Jurkat, Clone E6-1 (cell line): ENCODE measurements at places on chromosomes 6 and 20.

DNA sequence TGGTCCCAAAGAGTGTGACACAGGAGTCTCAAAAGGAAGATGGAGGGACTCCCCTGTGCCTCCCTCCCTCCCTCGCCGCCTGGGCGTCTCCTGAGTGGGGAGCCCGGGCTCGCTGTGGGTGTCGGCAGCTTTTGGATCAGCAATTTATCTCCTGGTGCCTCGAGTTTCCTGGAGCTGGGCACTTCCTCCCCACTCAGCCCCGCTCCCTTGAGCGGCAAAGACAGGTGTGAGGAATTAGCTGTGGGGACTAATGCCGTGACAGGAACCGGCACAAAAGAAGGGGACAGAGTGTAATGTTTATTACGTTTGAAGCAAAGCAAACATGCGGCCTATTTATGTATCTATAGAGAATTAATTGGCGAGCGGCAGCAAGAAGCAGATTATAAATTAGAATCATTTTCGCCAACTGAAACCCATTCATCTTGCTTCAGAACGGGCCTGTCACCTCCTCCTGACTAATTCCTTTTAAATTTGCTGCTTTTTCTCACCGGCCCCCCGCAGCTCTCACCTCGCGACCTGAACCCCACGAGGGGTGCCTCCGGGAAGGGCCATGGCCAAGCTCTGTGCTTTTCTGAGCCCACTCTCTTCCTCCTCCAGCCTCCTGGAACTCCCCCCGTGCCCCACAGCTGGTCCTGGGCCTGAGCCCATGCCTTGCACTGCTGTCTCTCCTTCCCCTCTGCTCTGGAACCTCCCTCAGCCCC is 8.8 kb upstream of the CDH22 start:
- no peak for DNase-seq

- DNase-seq, result no peak
These were observed 73.1 kb upstream of the IPCEF1 start for GRCh38 chr6:154429711-154430110.

- no peak for DNase-seq
These were observed 175.3 kb upstream of the BMP5 start for GRCh38 chr6:56050530-56051201.

- DNase-seq, result no peak
These were observed 422.9 kb upstream of the CHD6 start for GRCh38 chr20:42041000-42041565.

DNA sequence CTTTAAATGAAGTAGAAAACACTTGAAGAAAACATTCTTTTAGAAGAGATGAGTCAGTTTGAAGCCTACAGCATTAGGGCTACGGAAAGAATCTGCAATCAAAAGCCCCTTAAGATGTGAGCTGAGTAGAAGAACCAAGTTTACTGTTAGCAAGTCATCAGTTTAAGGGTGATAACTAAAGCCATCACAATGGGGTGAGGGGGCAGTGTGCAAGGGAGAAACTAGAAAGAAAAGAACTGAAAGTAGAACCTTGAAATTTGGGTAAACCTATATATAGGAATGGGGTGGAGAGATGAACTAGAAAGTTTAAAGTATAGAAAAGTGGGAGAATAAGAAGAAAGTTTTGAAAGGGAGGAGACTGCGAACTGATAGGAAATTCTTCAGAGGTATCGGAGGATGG is 212.9 kb downstream of the COL19A1 start:
- DNase-seq, result no peak

DNA sequence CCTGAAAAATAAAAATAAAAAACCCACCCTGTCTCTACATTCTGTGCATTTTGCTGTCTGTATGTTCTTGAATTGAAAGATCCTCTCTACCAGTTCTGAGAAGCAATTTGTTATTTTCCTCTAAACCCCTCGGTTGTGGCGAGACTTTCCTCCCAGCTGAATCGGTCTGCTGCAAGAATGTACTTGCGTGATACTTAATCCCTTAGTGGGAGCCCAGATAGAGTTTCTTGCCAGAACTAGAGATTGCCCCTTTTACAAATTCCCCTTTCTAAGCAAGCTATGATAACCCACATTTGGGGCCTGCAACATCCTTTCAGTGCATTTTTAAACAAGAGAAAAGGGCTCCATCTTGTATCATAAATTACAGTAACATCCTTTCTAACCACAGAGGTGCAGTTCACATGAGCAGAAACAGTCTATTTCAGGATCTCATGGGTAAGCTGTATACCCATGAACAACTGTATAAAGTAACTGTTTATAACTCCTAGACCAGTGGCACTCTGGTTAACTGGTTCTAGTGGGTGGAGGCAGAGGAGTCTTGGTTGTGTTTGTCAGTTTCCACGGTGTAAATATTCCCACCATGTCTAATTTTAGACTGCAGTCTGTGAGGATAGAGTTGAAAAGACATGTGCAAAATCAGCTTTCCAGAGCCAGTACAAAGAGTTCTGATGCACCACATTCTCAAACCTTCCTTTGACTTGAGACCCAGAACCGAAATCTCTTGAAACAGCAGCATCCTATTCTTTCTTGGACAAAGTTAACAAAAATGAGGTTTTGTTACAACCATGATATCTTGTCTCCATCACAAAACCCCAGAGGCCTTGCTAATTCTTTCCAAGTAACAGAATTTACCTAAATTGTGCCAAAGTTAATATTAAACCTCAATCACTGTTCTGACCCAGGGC is 113.1 kb upstream of the ZNF217 start:
- peak; percentile 70 for DNase-seq

DNA sequence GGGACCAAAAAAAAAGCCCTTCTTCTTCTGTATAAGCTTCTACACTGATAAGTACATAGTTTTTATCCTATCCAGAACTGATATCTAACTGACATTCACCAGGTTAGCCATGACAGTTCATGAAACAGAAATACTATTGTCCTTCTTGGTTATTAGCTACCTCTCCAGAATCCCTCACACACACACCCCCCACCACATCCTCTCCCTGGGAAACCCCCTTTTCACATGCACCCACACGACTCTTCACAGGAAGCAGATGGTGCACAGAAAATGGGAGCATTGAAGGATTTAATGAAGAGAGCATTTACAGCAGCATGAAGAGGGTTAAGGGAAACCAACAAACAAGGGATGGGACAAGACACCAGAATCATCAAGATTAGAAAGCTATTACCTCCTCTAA is 88.9 kb downstream of the FHL5 start:
- peak; percentile 41 for DNase-seq

DNA sequence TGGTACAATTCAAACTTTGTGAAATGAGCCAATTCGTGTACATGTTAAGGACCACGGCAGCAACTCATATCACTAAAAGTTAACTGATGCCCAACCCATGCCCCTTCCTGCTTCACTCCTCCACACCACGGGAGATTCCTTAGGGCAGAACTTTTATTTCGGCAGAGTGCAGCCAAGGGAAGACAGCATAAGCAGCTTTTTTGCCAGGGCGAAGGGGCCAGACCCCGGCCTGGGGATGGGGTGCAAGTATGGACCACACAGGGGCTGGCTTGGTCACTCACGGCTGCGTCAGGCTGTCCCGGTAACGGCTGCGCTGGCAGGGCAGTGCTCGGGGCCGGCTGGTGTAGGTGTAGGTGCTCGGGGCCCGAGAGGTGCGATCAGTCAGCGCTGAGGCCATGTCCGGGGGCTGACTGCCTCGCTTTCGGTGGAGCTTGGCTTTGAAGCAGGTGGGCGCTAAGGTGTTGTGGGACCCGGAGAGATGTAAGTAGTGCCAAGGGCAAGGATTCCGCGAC is 792 bp downstream of the RSPH3 start:
- DNase-seq, result no peak

GRCh38 chr6:161828355-161828754 is 554.5 kb upstream of the AGPAT4 start:
- DNase-seq, result no peak

GRCh38 chr20:10040070-10040975 is 5.5 kb downstream of the ANKEF1 start:
- no peak for DNase-seq

GRCh38 chr20:38260025-38260377 is 534 bp downstream of the KIAA1755 start:
- no peak for DNase-seq

- DNase-seq, result no peak
These were observed 6.4 kb upstream of the MTRES1 start for GRCh38 chr6:107021446-107022185.

DNA sequence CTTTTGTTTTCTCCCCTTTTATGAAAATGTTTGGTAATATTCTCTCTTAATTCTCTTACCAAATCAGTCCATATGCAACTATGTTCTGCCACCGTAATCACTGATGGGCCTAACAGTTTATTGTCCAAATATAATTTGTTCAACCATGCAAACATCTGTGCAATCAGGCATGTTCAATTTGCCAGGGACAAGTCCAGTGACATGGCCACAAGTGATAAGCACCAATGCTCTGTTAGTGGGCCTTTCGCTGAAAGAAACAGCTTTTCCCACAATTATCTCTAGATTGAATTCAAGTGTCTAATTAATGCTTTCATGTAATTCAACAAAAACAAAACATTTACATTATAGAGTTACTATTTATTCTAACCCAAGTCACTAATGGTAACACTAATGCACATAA is 53.3 kb downstream of the EPB41L2 start:
- DNase-seq, result no peak

- no peak for DNase-seq
These were observed 144.0 kb upstream of the THBS2 start for GRCh38 chr6:169397684-169398083.

- no peak for DNase-seq
These were observed 843 bp upstream of the HEY2 start for GRCh38 chr6:125748406-125749172.

- peak; percentile 88 for DNase-seq
These were observed 16.6 kb upstream of the MAP7 start for GRCh38 chr6:136566851-136567250.

DNA sequence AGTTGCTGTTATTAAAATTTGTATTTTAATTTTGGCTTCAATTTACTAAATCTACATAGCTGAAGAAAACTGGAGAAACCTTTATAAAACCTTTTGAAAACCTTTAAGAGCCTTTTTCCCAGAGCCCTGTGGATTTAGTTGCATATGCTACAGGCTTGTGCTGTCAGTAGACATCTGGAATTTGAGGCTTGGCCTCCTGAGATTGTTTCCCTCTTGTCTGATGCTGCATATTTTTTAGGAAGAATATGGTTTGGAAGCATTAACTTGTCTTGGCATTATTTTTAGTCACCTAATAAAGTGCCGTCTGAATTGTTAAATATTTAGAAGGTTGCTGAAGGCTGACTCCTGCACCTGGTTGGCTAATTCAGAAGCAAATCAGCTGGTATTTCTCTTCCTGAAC is 369.4 kb downstream of the UTRN start:
- no peak for DNase-seq

- no peak for DNase-seq
These were observed 5.5 kb downstream of the BMP7 start for GRCh38 chr20:57260934-57261333.

GRCh38 chr6:73742433-73742832 is 46.4 kb downstream of the CD109 start:
- no peak for DNase-seq

DNA sequence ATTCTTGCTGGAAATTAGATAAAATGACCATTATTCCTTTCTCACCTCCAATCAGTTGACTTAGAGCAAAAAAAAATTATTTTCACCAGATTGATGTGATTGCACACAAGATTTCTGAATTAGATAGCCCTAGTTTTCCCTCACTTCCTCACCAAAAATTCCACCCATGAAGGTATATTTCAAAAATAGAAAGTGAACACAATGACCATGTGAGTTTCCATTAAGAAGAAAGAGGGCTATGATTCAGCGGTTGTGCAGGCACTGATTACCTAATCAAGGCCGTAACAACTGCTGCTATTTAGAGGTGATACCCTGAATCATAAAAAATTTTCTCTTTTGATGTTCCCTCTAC is 19.5 kb upstream of the RALGAPA2 start:
- no peak for DNase-seq

DNA sequence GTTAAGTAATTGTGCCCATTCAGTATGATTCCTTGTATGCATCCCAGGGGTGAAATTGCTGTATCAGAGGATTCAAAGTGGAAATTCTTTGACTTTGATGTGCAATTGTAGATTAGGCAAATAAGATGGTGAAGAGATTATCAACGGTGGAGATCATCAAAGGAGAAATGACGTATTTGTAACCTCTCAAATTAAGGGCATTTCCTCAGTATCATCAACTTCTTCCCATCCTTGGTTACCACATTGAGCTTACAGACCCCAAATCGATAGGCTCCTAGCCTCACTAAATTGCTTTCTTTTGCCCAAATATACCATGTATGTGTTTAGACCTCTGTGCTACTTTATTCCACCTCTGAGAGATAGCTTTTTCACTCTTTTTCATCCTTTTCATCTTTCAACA is 213.1 kb upstream of the ZFP64 start:
- no peak for DNase-seq
